ENCODE measurements at places on chromosomes 1 and 21.

GRCh38 chr1:81290326-81290725 lies 510.4 kb upstream of the ADGRL2 start:
- DNase-seq: no peak

DNA sequence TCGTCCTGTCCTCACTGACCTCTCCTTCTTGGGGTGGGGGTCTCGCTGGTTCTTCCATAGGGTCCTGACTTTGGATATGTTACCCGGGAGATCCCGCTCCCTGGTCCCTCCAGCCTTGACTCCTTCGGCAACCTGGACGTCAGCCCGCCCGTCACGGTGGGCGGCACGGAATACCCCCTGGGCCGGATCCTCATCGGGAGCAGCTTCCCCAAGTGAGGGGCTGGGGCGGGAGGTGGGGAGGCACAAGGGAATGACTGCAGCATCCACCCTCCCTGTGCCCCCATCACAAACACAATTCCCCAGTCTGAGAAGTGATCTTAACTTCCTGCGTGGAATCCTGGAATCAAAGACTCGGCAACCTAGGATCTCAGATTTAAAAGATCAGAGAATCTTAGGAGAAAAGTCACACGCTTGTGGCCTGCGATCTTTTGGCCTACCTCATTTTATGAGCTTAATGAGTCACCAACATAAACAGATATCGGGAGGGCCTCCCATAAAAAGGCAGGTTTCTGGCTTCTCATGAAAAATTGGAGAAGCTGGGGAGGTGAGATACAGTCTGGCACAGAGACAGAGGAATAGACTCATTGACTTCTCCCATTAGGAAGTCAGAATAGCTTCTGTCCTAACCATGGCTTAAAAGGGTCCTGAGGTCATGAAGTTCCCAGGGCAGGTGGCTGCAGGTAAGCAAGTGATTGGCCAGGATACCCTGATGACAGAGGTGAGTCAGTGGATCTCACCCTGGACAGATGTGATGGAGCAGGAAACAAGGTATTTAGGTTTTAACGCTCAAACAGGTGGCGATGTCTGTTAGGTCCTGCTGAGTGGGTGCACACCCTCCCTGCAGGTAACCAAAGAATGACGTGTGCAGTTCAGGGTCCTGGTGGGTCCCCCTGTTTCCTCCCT lies 15.9 kb upstream of the PADI3 start:
- DNase-seq: no peak

- DNase-seq: no peak
These were observed 10.6 kb downstream of the S100A6 start for GRCh38 chr1:153525088-153525728.

GRCh38 chr1:36520056-36520455 lies 37.3 kb upstream of the CSF3R start:
- DNase-seq: no peak

Measured in T1000 (cell line).